ENCODE measurements at places on chromosomes 4 and X.

DNA sequence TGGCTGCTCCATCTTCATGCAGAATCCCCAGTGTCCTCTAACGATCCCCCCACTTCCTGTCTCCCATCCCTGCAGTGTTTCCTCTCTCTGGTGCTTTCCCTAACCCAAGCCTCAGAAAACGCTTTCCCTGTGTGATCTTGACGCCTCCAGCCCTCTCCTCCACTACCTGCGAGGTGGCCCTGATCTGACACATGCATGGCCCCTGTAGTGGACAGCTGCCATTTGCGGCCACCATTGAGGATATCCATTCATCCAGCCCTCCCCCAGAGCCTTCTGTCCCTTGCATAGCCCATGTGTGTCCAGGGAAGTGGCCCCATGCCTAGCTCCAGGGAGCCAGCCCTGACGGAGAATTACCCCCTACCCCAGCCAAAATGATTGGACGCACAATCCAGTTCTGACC is 3.1 kb downstream of the UBL4A start:
- DNase-seq, result no peak

- no peak for DNase-seq
Measured at GRCh38 chrX:74383611-74384010, 37.7 kb upstream of the SLC16A2 start.

GRCh38 chrX:107825698-107826237 is at the start of gene MID2:
MID2 (plus strand) TSS chrX:107825866; CDS start chrX:107826427, 561 bp downstream.
- DNase-seq, result peak; percentile 50

- DNase-seq, result no peak
Measured at GRCh38 chr4:53527930-53528329, 63.4 kb downstream of the LNX1 start.

DNA sequence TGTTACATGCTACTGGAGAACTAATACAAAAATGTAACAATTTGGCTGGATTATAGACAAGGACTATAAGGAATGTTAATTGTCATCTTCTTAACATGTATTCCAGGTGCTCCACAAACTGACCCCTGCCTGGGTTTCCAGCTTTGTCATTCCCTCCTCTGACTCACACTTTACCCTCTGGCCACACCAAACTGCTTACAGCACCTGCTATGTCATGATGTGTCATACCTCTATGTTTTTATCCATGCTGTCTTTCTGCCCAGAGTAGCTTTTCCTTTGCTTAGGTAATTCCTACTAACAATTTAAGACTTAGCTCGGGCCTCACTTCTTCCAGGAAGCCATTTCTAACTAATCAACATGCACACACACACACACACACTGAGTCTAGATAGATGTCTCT is 14.0 kb upstream of the SHROOM4 start:
- no peak for DNase-seq

DNA sequence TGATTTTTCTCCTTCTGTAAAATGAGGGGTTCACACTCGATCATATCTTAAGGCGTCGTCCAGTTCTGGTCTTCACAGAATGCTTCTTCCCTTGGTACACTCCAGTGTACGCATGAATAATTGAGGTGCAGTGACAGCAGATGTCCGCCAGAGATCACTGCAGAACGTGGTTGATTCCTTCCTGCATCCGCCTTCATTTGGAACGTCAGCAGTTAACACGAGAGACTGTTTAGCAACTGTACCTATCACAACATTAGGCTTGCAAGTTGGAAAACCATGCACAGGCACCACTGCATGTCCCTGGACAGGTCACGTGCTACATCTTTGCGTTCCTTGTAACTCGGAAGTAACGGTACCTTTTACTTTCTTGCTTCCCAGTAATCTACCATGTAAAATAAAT is 66.0 kb upstream of the GEMIN8 start:
- peak; percentile 60 for DNase-seq

GRCh38 chr4:10625131-10625530 is 59.4 kb downstream of the CLNK start:
- DNase-seq, result no peak

DNA sequence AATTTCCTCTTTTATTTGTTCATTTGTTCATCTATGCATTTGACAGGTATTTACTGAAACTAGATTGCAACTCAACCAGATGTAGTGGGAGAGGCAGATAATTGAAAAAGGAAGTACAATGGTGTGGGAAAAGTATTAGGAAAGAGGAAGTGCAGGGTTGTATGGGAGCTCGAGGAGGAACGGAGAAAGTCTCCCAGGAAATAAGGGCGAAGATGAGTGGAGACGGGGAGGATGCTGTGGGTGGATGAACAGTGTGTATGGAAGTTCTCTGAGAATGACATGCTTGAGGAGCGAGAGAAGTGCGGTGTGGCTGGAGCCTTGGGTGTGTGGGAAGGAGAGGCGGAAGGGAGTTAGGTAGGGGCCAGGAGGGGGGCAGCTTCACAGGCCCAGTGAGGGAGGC is 87.5 kb upstream of the DHX15 start:
- no peak for DNase-seq

DNA sequence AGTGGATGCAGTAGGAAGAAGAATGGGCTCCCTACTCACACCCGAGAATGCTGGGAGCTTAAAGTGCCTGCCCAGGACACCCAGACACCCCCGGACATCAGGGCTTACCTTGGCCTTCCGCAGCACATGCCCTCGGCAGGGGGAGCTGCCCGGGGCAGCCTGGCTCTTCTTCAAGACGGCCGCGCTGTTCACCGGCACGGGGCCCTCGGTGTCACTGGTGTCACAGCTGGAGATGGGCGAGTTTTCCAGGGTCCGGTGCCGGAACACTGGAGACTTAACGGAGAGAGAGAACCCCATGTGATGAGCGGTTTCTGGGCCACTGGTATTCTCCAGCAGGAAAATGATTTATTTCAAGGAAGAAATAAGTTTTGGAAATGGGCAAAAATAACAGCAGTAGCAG is 170.9 kb downstream of the AFAP1 start:
- DNase-seq, result no peak

DNA sequence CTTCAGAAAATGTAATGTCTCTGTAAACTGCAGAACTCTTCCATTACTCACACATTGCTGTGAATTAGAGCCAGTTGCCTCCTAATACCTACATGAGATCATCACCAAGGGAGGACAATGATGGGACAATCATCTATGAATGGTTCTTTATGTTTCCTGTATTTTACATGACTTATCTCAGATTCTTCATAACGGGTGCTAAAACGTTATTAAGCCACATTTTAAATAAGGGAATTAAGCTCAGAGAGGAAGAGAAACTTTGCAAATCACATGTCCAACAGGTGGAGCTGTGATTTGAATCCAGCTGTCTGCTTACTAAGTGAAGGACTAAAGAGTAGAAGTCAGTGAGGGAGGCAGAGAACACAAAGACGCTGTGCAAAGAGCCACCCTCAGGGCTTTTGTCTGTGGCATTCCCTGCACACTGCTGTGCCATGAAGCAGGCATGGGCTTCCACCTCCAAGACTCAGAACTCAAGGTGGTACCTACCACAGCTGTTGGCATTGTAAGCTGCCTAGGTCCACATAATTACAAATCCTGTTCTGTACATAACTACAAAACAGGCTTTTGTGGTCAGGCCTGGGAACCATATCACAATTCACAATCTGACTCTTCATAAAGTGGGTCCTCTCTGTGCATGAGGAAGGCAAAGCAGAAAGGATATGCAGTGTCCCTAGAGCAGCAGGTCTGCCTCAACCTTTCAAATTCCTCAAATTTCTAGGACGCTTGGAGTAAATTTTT is 12.8 kb downstream of the TBC1D9 start:
- peak; percentile 67 for DNase-seq

GRCh38 chr4:117889978-117890377 is 144.3 kb upstream of the NDST3 start:
- DNase-seq, result no peak

- peak; percentile 3 for DNase-seq
Measured at GRCh38 chr4:42995343-42995944, 102.9 kb downstream of the GRXCR1 start.

GRCh38 chr4:178953447-178954120 is 1511.3 kb upstream of the AGA start:
- no peak for DNase-seq

DNA sequence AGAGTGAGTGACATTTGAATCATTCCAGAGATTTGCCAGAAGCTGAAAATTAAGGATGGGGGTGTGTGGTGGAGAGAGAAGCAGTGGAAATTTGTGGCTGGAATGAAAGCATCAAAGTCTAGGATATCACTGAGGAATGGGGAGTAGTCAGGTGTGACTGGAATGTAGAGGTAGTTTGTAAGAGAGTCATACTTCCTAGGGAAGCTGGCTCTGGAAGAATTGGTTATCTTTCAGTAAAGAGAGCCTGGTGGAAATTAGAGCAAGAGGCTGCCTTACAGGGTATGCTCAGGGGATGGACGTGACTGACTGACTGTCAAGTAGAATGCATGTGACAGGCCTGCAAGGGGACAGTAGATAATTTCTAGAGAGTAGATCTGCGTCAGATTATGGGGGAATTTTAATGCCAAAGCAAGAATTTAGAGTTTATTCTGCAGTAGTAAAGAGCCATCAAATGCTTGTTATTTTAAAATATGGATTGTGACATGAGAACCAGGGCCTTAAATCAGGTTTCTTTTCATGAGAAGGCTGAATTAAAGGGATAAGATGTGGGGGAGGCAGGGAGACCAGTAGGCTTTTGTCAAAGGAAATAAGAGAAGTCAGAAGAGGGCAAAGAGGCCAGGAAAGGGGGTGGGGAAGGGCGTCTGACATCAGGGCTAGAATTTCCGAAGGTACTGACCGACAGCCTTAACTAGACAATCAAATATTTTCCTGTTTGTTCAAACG is 109.9 kb downstream of the AFF1 start:
- no peak for DNase-seq

DNA sequence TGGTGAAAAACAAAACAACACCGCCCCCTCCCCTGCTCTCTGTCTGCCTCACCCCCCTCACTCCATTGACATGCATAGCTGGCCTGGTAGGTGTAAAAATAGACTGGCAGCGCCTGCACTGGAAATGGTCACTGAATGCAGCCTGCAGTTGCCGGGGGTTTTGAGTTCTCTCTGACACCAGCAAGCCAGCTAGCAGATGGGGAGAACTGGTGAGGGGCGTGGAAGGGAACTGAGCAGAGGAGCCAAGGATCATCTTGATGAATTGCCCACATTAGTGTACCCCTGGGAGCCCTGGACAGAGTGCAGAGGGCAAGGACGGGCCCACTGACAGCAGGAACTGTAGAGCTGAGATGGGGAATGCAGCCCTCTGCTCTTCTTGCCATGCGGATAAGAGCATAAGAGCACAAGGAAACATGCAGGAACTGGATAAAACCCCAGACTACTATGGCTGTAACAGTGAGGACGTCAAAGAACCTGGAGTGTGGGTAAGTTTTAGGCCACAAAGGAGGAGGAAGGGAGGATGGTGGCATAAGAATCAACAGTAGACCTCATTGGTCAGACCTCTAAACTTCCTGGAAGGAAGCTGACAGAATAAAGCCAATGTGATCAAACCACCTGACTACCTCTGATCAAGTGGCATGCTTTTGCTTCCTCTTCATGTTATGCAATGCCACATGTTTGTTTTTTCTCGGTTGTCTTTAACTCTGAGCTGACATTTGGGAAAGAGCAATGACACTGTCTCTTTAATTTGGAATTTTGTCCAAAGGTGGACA is 96.3 kb downstream of the ANK2 start:
- DNase-seq, result no peak

DNA sequence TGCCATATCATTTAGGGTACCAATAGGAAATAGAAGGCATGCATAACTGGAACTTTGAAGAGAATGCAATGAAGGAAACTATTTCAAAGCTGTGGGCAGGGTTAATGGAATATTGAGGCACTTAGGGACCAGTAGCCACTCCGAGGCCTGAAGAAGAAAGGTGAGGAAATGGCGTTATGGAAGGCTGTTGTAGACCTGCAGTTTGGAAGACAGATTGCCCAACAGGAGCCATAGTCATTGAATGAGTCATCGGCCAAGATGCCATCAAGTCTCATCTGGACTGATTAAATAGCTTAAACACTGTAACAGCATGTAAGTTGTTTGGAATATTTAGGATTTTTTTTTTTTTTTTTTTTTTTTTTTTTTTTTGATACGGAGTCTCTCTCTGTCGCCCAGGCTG is 11.6 kb downstream of the CXCL13 start:
- DNase-seq, result no peak

DNA sequence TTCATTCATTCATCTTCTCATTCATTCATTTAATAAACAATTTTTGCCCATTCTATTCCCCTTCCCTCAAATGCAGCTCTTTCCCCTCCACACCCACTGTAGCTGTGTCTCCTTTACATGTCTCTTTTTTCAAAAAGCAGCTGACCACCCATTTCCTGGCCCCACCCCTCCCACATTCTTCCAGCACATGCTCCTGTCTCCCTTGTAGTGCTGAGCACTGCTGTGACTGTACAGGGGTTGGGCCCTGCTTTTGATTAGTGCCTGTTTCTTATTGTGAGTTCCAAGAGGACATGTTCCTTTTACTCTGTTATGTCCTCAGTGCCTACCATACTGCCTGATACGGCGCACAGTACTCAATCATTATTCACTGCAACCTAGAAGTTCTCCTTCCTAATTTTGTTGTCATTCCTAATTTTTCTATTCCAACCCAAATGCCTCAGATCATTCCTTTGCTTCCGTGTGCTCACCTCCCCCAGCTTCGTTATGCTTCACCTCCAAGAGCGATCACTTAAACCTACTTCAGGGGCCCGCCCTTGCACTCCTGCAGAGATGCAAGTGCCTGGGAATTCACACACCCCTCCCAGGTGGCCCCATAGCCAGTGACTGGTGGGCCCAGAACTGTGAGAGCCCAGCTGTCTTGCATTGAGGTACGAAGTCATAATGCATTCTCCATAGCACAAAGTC is 152.2 kb downstream of the STK32B start:
- DNase-seq, result no peak

GRCh38 chr4:175034986-175035705 is 117.0 kb downstream of the ADAM29 start:
- DNase-seq, result no peak

DNA sequence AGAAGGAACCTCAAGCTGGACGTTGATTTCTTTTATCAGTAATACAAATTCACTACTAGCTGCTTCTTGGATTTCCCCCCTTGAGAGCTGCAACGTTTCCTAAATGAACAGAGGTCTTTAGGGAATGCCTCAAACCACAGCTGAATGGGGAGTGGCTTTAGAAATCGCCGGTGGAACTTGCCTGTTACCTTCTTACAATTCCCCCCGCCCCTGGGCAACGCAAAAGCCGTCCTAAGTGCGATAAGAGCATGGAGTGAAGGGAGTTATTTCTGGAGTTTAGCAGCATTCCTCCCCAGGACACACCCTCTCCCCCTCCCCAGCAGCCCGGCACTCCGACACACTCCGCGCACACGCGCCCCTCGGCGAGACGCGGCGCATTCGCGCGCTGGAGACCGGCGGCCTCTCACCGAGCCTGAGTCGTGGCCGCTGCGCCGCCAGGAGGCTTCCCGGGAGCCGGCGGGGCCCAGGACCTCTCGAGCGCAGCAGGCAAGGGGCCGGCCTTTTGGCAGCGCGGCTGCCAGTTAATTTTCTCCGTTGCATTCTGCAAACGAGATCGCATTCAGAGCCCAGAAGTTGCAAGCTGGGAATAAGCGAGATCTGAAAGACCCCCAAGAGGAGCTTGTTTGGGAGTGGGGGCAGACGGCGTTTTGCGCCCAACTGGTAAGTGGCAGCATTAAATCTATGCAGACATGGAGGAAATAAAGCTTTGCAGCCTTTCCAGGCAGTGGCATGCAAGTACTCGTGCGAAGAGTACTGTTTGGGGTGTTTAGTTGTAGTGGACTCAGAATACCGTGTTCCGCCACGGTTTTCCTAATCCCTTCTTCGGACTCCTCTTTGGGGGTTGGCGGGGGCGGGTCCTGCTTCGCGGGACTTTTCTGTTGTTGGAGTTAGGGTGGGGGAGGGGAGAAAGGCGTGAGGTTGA is 134.7 kb downstream of the PALLD start:
- DNase-seq, result peak; percentile 3

GRCh38 chrX:125295337-125295736 is 24.3 kb upstream of the TEX13C start:
- no peak for DNase-seq
